ENCODE measurements at places on chromosomes 6 and 20.

DNA sequence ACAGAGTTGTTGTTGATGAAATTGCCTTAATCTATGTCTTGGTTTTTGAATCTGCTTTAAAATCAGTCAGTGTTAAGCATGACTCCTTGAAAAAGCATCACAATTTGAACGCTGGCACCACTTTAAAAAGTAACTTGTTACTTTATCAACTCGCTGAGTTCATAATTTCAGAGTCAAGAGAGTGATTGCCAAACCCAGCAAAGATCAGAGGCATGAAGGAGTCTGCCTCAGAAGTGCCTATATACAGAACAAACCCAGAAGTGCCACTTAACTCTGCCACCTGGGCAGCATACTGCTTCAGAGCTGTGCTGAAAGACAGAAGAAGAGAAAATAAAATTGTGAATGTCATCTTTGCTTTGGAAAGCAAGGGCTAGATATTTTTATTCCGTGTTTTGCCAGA lies 73.6 kb upstream of the HCRTR2 start:
- no peak for DNase-seq

GRCh38 chr6:41457303-41457670 lies 88.9 kb upstream of the FOXP4 start:
- DNase-seq = no peak

- DNase-seq = no peak
These were observed 32.9 kb downstream of the PTCHD4 start for GRCh38 chr6:48078120-48078519.

GRCh38 chr20:58709703-58710039 lies 17.1 kb downstream of the NPEPL1 start:
- no peak for DNase-seq

DNA sequence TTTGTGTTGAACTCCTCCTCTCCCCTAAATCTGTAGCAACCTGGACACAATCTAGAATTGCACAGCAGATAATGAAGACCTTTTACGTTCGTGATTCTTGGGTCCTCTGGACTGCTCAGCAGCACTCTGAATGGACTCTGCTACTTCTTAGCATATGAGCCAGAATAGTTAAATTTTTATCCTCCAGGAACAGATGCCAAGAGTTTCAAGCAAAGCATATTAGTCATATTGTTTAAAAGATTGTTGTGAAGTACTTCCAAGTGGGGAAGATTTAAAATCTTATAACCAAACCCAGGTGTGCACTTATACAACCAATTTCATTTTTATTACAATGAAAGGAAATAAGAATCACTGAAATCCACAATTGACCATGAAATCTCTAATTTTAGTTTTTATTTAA lies 118.9 kb upstream of the EXOC2 start:
- DNase-seq = no peak

GRCh38 chr6:28615616-28615954 lies 89.9 kb downstream of the GPX5 start:
- DNase-seq = no peak

GRCh38 chr20:62452475-62453095 lies 23.2 kb downstream of the GATA5 start:
- no peak for DNase-seq

DNA sequence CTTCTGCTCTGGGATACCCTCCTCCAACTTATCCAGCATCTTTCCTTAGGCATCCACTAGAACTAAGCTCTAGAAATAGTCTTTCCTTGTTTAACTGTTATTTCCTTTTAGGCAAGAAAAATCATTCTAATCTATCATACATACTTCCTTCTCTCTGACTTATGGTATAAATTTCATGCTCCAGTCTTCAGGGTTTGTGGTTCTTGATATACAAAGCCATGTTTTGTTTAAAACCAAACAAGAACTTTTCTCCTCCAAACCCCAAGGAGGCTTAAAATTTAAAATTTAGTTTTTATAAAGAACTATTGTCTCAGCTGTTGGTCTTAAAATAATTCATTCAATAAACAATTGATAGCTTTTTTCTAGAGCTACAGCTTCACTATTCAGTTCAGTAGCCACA lies 77.2 kb downstream of the CD164 start:
- no peak for DNase-seq

DNA sequence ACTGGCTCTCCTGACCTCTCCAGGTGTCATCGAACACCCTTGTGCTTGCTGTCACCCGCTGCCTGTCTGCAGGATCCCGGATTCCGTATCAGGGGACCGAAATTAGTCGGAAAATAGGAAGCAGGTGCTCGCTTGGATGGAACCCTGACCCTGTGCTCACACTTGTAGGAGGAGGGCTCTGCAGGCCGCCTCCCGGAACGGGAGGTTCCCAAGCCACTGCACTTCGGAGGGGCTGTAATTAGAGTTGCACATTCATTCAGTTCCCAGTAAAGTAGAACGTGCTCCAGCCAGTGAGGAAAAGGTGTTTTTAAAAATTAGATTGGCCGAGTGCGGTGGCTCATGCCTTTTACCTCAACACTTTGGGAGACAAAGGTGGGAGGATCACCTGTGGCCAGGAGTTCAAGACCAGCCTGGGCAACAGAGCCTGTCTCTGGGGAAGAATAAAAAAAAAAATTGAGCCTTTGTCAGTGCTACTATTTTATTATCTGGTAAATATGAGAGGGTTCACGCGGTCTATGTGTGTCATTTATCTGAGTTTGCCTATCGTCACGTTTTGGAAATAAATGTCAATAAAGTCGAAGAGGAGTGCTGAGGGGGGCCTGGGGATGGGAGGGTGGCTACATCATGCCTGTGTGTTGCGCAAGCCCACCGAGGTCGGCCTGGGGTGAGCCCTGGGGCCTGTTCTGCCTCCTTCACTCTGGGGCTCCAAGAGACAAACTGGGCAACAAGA lies 1.5 kb upstream of the GMEB2 start:
- peak; percentile 47 for DNase-seq

DNA sequence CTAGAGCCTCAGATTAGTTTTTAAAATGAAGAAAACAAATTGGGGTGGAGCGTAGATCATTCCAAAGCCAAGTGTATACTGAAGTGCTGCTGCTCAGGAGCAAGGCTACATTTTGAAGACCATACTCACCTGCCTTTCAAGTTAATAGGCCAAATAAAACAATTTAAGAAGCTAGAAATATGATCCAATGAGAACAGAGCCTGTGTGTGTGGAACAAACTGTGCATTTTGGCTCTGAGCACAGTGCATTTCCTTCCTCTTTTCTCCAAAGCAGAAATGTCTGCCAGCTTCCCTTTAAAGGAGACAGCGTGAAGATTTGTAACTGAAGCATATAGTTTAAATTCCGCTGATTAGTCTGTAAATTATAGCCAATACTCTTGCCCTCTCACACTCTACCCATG lies 3.2 kb upstream of the IFNGR1 start:
- no peak for DNase-seq

GRCh38 chr20:20743511-20744169 lies 31.2 kb upstream of the RALGAPA2 start:
- DNase-seq = peak; percentile 55

DNA sequence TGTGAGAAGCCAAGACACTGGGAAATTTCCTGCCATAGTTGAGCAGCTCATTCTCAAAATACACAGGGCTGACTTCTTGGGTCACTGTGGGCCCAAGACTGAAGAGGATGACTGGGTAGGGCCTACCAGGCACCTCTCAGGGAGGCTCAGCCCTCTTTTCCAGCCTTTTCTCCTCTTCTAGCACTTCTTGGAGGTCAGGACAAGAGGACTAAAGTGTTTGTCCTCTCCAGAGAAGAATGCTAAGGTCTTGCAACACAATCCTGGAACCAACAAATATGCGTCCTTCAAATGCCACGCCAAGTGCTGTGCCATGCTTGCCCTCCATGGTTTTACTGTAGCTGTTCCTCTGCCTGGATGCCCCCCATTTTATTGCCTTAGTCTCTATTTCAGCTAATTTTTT lies 3.3 kb upstream of the LRRN4 start:
- DNase-seq = no peak

DNA sequence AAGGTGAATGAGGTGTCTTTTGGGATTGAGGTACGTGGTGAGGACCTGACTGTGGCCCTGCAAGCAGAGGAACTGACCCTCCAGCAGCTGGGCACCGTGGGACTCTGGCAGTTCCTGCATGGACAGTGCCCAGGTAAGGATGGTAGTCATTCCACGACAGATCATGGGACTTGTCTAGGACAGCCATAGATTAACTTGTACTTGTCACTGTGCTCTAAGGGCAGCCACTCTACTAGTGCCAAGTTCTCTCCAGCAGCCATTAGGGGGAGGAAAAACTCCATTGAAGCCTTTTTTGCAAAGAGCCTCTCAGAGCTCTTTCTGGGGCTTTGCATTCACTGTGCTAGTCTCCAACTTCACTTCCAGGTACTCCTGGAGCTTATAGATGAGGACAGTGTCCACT lies 20.4 kb downstream of the TAF11 start:
- DNase-seq = no peak

DNA sequence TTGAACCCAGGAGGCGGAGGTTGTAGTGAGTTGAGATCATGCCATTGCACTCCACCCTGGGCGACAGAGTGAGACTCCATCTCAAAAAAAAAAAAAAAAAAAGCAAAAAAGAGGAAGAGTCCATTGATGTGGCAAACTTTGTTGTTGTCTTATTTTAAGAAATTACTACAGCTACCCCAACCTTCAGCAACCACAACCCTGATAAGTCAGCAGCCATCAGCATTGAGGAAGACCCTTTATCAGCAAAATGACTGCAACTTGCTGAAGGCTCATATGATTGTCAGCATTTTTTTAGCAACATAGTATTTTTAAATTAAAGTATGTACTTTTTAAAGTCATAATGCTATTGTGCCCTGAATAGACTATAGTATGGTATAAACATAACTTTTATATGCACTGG lies 48.8 kb downstream of the ZFP64 start:
- no peak for DNase-seq

DNA sequence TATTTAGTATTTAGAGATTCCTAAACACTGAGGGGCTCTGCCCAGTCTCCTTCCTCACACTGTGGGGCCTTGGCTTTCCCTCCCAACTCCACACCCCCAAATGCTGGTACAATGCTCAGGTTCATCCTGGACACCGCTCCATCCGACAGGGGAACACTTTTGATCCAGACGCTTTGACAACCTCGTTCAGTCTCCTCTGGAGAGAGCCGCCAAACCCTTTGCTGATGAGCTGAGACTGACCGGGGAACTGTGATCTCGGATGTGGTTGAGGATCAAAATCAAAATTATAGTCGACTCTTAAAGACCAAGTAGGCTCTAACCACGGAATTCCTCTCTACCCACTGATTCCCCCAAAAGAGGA lies 38.8 kb upstream of the HLA-E start:
- DNase-seq = no peak

All from putamen (tissue), 1 donor.